Activated CD4-positive, alpha-beta T cell treated with anti-CD3 and anti-CD28 coated beads, Interleukin-2, Interleukin-6, amounts not matched to agents 100 ng/mL and 50 ng/mL, durations not matched to agents 16 hours and 8 hours (primary cell): ENCODE measurements at places on chromosomes 13 and 19.

DNA sequence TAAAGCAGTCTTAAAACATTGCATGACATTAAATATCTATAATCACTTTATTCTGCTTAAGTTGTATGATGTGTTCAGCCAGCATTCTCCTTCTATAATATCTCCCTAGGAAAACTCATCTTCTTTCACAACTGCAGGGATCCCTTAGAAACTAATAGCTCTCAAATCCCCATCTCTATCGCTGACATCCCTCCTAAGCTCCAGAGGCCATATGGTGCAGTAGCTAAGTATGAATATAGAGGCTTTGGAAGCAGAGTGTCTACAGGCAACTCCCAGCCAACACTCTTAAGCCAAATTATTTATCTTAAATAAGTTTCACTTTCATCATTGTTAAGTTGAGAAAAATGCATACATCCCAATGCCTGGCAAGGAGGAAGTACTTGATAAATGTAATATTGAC is 349.5 kb upstream of the MIR17HG start:
- DNase-seq = no peak

DNA sequence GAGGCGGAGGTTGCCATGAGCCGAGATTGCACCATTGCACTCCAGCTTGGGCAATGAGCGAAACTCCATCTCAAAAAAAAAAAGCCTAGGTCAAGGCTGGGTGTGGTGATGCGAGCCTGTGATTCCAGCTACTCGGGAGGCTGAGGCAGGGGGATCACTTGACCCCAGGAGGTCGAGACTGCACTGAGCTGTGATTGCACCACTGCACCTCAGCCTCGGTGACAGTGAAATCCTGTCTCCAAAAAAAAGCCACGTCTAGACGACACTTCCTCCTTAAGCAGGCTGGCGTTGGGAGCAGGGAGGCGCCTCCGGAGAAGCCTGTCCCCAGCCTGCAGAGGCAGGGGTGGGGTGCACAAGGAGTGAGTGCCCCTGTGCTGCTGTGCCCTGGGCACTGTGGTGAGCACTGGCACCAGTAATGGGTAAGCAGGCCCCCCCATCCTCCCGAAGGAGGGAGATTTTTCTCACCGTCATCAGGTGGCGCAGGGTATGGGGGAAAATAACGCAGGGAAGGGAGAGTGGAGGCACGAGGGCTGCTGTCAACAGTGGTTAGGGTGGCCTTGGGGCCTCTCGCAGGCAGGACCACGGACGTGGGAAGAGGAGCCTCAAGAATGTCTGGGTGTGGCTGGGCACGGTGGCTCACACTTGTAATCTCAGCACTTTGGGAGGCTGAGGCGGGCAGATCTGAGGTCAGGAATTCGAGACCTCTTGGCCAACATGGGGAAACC is 706 bp downstream of the P2RY11 start:
- peak; percentile 76 for DNase-seq

DNA sequence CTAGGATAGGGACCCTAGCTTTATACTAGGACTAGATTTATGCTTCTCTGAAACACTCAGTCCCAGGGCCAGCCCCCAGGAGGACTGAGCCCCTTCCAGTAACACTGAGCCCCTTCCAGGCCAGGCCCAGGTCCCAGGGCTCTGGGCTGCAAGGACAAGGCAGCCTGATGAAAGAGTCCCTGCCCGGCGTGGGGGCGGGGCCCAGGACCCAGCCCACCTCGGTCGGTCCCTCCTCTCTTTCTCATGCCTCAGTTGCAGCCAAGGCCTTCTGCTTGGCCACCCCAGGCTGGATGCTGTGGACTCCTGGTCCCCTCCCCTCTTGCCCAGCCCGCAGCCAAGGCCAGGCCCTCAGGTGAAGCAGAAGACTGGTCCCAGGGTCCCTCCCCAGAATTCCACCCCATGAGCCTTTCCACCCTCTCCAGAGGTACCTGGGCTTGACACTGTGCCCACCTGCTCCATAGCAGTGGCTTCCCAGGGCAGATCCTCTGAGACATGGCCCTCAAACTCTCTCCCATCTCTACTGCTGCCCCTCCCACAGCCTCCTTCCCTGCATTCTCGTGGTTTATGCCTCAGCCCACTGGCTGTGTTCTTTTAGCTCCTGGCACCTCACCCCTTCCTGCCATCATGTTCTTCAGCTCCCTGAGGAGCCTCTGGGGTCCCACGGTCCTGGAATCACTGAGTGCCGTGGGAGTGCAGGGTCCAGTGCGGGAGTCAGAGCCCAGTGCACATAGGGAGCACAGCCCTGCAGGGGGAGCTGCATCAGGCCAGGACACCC is 53.6 kb upstream of the C1QTNF9B start:
- DNase-seq = no peak

- no peak for DNase-seq
Measured at GRCh38 chr13:59450229-59450628, 713.5 kb downstream of the DIAPH3 start.

- DNase-seq = no peak
Measured at GRCh38 chr19:18197941-18198340, 4.9 kb downstream of the MPV17L2 start.
